ENCODE measurements at places on chromosomes 3 and 15.

DNA sequence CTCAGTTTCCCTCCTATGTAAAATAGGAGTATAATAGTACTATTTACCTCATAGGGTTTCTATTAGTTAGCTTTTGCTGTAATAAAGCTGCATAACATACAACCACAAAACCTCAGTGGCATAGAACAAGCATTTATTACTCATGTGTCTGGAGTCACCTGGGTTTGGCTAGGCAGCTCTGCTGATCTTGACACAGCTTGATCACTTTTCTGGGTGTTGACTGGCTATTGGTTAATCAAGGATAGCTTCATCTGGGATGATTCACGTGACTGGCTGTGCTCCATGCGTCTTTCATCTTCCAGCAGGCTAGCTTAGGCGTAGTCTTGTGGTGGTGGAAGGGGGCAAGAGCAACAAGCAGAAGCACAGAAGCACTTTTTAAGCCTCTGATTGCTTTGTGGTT lies 112.6 kb downstream of the SQOR start:
- DNase-seq, result no peak

GRCh38 chr3:161372321-161373260 lies 1.3 kb upstream of the SPTSSB start:
- peak; percentile 64 for DNase-seq

DNA sequence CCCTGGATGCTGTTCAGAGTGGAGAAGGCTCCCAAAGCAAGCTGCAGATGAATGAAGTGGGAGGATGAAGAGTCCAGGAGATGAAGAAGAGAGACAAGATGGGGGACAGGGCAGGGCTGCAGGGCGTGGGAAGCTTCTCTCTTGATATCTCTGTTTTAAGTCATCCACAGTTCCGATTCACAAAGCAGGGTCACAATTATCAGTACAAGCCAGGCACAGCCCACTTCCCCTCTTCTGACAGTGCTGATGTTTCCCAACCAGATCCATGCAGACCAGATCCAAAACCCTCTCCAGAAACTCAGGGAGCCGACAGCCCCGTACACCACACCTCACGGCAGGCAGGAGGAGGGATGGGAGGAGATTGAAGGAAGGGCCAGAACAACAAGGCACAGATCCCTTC lies 31.1 kb downstream of the NTRK3 start:
- DNase-seq, result no peak

DNA sequence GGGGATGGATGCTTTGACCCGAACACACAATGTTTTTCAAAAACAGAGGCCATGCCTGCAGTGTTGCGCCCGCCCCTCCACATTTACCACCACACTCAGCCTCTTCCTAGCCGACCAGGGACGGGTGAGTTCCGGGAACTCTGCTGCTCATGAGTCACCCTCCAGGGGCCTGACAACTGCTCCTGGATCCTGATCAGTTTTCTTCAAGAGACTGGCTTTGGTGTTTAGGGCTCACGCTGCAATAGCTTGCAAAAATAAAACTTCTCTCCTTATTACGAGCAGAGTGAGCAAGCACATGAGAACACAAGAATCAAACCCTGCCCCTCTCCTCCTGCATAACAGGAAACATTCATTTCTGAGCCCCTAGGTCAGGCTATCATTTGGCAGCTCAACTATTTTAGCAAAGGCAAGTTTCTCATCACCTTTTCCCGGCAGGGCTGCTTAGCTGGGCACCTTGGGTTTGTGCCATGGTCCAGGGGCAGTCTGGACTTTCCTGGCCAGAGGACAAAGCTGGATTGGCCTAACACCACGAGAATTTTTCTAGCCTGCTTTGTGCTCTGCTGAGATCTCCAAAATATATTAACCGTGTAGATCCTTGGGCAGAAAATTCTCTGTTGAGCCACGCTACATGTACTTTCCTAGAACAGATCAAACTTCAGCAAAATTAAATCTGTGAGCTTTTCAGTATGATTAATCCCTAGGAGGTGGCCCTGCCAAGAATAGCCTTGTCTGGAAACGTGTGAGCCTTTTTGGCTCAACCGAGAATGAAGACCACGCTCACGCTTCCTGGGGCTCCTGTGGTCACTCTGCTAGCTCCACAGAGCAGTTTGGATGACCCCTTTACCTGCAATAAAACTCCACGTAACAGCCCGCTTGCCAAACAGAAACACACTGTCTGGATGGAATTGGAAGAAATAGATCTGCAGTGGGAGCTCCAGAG lies 52.7 kb upstream of the SPATA12 start:
- no peak for DNase-seq

GRCh38 chr3:47849699-47850563 lies 47.0 kb downstream of the DHX30 start:
- DNase-seq, result no peak
